ENCODE measurements at places on chromosomes 2 and 18.

GRCh38 chr2:88669482-88670214 lies 21.8 kb upstream of the RPIA start:
- DNase-seq: peak; percentile 30

DNA sequence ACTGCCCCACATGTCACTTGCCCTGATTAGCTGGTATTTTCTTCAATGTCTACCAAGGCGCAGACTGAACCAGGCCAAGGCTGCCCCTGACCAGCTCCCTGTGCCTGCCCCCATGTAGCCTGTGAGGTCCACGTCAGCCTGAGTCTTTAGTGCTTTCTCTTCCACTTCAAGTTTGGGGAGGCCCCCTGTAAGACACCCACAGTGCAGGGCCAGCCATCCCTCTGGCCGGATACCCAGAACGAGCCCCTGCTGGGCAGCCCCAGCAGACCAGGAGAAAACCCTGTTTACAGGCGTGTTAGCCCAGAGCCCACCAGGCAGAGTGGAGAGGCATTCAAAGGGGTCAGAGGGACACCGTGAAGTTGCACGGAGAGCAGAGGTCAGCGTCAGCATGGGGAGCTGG lies 92.4 kb downstream of the TFCP2L1 start:
- no peak for DNase-seq

DNA sequence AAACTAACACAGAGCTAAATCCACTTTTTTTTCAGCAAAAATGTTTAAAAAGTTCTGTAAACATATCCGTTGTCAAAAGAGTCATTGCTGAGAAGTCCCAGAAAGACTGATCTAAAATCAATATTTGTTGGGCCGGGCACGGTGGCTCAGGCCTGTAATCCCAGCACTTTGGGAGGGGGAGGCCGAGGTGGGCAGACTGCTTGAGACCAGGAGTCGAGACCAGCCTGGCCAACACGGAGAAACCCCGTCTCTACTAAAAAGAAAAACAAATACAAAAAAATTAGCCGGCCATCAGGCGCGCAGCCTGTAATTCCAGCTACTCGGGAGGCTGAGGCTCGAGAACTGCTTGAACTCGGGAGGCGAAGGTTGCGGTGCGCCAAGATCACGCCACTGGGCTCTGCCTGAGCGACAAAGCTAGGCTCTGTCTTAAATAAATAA lies 1.4 kb downstream of the OLA1 start:
- no peak for DNase-seq

DNA sequence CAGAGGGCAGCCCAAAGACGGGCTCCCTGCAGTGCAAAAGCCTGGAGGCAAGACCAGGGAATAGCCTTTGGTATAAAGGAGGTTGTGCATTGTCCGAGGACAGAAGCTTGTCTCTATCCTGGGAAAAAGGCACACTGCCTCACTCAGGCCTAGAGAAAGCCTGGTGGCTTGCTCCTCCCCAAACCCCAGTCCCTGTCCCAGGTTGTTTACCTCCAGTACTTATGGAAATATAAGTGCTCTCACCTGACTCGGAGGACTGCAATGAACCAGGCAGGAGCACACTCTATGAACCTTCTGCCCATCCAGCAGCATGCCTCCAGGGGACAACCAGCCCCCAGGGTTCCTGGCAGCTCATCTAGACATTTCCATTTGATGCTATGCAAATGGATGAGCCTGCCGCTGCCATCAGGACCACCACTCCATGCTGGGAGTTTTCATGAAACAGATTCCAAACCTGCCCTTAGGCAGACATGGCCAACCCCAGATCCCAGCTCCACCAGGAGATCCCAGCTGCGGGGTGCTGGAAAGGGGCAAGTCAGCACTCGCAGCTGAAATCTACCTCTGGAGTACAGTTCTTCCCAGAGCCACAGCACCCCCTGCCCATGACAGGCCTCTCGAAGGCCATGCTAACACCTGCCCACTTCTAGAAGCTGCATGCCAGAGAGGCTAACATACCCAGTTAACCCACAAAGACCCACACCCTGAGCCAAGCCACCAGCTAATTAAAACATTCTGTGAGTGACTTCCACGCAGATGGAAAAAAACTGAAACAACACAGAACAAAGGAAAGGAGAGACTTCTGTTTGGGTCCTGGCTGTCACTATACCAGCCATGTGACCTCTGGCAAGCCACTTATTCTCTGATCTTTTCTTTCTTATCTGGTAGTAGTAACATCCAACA lies 101.7 kb downstream of the TTC32 start:
- DNase-seq: no peak

DNA sequence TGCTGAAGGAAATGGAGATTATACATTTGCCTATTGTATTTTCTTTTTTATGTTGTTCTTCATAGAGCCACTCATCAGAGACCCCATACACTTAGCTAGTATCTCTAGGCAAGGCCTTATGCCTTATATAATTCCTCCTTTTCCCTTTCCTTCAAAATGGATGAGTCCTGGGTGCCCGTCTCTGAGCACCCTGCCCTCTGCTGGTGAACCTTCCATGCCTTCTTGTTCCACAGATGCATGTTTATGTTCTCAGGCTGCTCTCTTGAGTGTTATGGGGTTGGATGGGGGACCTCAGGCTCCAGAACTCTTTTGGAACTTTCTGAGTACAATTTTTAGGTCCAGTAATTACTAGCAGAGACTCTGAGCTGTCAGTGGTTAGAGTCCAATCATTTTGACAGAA lies 368.6 kb upstream of the SPRED2 start:
- DNase-seq: peak; percentile 45

DNA sequence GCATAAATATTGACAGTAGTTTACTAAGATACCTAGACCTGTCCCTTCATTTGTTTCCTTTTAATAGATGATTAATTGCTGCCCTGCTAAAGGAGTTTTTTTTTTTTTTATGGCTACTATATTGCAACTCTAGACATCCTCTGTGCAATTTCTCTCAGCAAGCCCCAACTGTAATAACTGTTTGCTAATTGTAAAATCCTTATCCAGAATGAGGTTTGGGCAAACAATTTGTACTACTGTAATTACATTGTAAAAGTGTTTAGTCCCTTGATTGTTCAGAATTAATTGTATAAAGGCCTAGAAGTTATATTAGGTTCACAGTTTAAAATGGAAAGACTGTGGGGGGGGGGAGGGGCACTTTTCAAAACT lies 3.7 kb upstream of the MEIS1 start:
- no peak for DNase-seq

GRCh38 chr2:54332386-54332785 lies 76.4 kb upstream of the TSPYL6 start:
- DNase-seq: no peak

DNA sequence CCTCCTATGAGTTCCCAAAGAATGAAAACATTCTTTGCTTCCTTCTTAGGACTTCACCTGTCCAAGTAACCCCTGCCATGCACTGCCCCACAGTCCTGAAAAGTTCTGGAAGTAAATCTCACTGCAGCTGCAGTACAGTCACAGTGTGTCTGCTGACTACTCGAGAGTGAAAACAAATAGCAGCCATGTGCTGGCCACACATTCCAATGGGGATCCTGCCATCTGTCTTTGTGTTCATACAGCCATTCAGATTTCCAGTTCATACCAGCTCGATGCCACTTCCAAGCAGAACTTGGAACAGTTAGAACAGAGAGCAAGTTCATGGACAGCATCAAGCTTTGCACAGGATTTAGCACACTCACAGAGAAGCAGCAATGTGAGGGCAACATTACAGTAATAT lies 629.9 kb upstream of the ACVR2A start:
- DNase-seq: peak; percentile 29

DNA sequence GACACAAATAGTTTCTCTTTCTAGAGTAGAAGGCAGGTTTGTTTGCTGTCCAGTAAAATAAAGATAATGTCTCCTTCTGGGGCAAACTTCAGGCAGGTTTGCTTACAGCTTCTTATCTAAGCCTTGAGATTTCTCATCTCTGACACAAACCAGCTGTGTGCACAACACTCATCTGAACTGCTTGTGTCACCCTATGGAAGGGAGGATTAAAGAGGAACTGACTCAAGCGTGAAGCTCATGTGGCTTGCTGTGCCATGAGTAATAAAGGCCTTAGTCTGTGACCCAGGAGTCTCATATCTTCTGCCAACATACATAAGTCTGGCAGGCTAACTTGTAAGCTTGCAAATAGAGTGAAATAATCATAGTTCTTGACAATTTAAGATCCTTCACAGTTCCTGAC lies 24.2 kb upstream of the CPO start:
- DNase-seq: no peak

DNA sequence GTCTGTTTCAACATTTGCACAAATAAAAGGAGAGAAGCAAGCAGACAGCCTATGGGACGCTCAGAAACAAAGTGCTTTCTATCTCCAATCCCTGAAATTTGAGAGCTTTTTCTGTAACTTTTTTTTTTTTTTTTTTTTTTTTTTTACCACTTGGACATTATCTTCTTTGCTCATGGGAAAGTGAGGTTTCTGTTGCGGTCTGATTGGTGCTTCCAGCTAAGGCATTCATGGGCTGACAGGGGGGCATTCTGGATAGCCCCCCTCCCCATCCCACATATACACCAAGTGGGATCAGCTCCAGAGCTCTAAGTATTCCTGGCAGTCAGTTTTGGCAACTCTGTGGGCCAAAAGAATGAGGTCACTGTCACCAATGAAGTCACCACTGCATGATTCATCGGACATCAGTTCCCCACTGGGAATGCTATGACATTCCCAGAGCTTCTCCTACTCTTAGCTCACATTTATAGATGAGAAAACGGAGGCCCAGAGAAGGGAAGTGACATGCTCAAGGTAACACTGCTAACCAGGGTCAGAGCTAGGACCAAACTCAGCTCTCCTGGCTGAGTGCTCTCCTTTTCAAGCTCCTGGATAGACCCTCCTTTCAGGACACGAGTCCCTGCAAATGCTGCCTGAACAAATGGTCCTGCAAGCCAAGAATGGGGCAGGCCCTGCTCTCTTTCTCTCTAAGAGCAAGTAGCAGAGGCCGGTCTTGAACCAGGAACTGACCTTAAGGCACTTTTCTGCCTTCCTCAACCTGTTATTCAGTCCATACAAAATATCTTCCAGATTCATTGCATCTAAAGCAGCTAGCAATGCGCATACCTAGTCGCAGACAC lies 61.3 kb downstream of the TMEM247 start:
- DNase-seq: peak; percentile 81

DNA sequence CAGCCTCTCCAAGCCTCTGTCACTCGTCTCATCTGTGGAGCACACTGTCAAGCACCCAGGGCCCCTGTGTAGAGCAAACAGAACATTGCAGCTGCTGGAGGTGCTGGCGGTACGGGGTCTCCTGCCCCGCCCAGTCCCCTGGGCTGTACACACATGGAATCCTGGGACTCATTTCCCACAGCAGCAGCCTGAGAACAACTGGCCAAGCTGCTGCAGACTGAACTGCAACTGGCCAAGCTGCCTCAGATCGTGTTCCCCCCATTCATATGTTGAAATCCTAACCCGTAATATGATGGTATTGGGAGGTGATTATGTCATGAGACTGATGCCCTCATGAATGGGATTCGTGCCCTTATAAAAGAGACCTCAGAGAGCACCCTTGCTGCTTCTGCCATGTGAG lies 130.5 kb downstream of the NCK2 start:
- DNase-seq: peak; percentile 68

- peak; percentile 31 for DNase-seq
Observed at GRCh38 chr2:165203689-165204559, at the start of gene SCN3A. Gene SCN3A (minus strand): TSS chr2:165204050. CDS start chr2:165176394, 27,656 bp downstream.

DNA sequence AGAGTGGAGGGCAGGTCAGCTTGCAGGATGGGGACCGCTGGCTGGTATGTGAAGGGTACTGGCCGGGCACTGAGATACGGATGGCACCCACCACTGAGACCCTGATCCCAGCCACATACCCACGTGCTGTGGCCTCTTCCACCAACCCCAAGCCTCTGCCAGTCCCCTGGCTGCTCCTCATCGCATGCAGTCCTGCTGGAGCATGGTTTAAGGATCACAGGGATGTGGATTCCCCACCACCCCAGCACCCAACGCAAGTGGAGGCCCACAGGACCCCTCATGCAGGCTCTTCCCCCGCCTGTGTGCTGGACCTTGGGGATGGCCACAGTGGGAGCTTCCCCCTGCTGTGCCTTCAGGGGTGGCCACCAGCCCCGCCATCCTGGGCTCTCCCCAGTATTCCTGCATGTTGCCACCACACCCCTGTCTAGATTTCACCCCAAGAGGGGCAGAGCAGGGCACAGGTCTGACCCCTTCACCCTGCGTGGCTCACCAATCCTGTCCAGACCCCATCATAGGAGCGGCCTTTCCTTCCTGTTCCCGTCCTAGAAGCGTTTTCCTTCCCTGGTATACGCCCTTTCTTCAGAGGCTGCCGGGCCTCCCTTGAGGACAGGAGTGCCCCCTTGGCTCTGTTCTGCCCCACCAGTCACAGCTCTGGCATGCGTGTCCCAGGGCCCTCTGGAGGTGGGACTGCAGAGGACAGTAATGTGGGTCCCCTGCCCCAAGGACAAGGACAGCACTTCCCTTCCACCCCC lies 18.3 kb downstream of the MLPH start:
- no peak for DNase-seq

- no peak for DNase-seq
Observed at GRCh38 chr18:48095726-48096125, 165.3 kb upstream of the SMAD2 start.

GRCh38 chr2:234981197-234982095 lies 29.6 kb downstream of the SH3BP4 start:
- DNase-seq: peak; percentile 93

DNA sequence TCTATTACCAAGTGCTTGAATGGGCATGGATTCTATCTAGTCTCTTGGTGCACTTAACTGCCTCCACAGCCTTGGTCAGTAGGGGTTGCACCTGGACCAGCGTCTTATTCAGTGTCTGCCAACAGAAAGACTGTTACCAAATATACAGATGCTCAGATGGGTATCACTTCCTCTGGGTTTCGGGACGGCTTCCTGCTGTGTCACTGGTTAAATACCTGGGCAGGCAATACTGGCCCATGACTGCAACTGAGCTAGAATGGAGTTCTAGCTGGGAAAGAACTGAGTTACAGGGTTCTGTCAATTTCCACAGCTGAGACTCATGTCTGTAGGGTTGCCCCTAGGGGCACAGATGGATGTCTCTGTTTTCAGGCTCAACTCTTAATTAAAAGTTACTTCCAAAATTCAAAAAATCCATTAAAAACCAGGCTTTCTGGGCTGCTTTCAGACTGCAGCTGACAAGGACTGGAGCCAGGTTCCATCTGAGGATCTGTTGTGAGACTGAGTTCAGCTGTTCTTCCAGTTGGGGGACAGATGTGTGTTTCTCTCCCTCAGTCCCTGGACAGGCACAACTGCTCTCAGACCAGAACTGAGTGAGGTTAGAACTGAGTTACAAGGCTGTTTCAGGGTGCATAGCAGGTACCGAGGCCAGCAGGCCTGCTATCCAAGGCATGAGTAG lies 789.6 kb upstream of the SLC8A1 start:
- DNase-seq: no peak

DNA sequence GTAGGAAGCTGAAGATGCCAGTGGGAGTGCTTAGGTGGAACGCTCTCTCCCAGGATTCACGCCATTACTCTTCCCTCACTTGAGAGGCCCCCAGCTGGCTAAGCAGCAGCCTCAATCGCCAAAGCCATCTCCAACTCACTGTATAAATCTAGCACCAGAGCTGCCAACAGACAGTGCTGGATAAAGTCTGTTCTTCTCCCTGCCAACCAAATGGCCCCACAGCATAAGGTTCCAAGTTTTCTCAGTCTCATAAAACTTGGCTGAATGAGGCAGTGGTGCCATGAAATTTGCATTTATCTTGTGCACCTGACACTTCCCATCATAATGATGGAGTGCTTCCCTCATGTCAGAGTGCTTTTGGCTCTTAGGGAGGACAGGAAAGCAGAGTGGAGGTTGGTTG lies 428.2 kb upstream of the ETAA1 start:
- no peak for DNase-seq

- no peak for DNase-seq
Observed at GRCh38 chr2:176157499-176158185, 535 bp downstream of the HOXD3 start.

- no peak for DNase-seq
Observed at GRCh38 chr2:154343282-154343681, 355.2 kb upstream of the KCNJ3 start.

- DNase-seq: no peak
Observed at GRCh38 chr2:204150721-204151120, 214.2 kb downstream of the ICOS start.

All from SJCRH30 (cell line).